ENCODE measurements at places on chromosomes 1 and 21.

GRCh38 chr1:218164930-218165700, 120.0 kb upstream of the RRP15 start:
- no peak for DNase-seq

DNA sequence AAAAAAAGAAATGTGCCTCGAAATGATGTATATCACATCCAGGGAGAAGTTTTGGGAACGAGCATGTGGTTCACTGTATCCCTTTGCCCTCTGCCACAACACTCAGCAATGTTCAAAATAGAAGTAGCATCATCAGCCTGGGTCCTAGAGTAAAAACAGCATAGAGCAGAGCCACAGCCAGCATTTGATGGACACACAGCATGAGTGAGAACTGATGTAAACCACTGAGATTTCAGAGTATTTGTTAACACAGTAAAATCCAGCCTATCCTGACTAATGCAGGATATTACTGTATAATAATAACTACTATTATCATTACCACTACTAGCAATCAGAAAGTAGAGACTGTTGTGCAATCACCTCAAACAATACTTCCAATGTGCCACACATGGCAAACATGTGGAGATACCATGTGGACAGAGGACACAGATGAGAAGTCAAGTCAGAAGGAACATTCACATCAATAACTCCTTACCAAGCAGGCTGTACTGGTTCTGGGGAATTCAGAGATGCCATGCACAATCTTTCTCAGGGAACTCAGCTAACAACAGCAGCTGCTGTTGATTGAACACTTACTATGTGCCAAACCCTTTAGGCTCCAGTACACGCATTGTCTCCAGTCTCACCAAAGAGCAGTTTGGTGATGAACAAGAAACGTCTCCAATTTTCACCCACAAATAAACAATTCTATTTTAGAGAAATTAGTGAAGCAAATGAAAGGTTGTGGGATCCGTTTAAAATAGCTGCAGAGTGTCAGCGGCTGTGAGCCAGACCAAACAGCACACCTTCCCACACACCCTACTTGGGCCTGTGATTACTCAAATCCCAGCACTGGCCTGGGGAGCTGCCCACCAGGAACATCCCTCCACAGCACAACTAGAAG, 16.6 kb upstream of the GFI1 start:
- DNase-seq = no peak

DNA sequence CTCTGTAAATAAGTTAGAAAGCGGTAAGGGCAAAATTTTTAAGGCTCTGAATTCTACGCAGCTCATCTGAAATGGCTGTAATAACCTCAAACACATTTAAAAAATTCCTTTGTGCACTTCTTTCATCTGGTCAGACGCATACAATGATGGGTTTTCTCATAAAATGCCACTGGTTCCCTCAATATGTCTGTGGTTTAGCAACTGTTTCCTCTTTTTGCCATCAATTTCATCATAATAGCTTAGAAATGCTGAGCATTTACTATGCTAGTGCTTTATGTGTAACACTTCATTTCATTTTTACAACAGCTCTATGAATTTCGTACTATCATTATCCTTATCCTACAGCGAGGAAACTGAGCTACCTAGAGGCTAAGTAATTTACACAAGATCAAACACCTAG, 35.3 kb upstream of the DMRTA2 start:
- DNase-seq = no peak

DNA sequence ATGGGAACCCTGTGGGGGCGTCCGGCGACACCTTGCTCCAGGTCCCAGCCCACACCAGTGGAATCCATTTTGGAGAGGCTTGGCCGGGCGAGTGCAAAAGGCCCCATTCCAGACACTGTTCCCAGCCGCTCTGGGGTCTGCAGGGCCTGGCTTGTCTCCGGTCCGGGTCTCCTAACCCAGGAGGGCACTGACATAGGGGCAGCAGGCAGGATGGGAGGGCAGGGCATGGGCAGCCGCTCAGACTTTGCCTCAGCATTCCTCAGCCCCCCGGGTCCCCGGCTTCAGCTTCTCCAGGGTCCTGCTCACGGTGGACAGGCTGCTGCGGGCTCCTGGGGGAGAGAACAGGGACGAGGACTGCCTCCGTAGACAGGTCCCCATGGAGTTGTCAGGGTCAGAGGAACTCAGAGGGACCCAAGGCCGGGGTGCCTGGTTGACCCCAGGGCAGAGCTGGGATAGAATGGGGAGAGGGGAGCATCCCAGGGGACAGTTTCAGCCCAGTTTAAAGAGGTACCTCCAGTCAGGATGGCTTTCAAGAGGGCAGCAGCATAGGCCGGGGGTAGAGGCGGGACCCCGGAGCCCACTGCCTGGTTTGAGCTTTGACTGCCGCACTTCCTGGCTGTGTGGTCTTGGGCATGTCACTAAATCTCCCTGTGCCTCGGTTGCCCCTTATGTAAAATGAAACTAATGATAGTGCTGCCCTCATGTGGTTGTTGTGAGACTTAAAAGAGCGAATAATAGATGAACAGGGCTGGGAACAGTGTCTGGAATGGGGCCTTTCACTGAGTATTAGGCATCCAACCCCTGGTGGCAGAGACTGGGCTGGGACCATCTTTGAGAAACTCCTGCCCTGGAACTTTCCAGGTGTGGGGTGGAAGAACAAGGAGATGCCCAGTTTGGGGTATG, 3.7 kb downstream of the KNCN start:
- DNase-seq = no peak

GRCh38 chr21:21200103-21200938, 202.1 kb downstream of the NCAM2 start:
- DNase-seq = no peak

GRCh38 chr1:8430476-8430875, 112.6 kb downstream of the SLC45A1 start:
- no peak for DNase-seq

DNA sequence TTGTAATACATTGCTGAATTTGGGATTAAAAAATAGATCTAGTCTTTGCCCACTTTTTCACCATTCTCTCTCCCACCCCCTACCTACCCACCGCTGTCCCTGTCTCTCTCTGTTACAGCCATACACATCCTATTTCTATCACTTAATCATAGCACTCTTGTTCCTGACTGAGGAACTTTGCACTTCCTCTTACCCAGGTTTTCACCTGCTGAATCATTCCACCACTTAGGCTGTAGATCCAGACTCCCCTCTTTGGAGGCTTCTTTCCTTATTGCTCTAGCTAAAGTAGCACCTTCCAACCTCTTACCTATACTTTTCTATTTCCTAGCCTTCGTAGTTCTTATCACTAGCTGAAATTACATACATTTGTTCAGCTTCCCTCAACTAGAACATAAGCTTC, 59.6 kb downstream of the ATP6V1G3 start:
- DNase-seq = no peak

DNA sequence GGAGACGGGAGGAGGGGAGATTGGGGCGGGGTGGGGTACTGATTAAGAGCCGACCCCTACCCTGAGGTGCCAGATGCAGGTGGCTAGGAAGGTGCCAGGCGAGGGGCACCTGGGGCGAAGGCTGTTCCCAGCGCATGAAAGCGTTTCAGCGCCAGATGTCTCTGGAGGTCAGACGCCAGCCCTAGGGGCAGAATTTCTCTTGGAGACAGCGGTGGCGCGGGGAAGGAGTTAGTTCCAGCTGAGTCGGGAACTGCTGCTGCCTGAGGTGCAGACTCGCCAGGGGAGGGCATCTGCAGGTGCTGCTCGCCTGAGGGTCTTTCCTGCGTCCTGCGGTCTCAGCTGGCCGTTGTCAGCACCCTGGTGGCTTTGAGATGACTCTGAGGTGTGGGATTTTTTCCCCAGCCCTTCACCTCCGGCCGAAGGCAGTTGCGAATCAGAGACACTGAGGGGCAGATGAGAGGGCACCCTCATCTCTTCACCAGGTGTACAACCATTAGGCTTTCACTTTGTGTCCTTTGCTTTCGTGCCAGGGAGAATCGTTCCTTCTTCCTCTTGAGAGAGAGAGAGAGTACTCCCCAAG, 539 bp downstream of the CGN start:
- DNase-seq = no peak

- no peak for DNase-seq
Observed at GRCh38 chr1:170030212-170030611, 44.3 kb downstream of the KIFAP3 start.

- no peak for DNase-seq
Observed at GRCh38 chr21:46081862-46082712, 15.8 kb upstream of the COL6A2 start.

DNA sequence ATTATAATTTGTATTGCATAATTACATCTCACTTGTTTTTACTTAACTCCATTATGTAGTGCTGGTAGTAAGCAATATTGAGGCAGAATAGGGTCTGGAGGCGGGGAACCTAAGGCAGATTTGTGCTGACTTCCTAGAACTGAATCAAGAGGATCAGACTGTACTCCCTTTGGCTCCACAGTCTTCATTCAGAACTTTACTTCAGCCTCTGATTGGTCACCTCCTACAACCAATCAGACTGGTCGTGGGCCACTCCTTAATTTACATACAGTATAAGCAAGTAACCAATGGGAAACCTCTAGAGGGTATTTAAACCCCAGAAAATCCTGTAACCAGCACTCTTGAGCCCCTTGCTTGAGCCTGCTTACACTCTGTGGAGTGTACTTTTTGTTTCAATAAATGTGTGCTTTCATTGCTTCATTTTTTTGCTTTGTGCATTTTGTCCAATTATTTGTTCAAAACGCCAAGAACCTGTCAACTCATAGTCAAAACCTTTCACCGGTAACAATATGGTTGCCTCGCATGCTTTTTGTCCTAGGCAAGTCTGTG, 31.6 kb downstream of the ZBTB8OS start:
- no peak for DNase-seq

- DNase-seq = no peak
Observed at GRCh38 chr1:59455206-59455605, 158.3 kb downstream of the FGGY start.

DNA sequence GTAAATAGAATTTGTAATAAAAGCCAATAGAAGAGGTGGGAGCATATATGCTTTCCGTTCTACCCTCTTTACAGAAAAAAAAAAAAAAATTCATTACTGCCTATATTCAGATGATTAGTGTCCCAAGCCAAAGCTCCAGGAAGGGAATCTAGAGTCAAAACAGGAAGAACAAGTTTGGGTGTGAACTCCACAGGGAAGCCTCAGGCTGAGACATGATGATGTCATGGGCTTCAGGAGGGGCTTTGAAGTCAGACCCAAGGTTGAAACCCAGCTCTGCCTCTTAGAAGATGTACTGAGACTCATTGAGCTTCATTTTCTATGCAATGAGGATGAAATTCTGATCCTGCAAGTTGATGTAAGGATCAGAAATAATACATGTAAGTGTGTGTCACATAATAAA, 250.0 kb upstream of the ADGRL2 start:
- DNase-seq = no peak

DNA sequence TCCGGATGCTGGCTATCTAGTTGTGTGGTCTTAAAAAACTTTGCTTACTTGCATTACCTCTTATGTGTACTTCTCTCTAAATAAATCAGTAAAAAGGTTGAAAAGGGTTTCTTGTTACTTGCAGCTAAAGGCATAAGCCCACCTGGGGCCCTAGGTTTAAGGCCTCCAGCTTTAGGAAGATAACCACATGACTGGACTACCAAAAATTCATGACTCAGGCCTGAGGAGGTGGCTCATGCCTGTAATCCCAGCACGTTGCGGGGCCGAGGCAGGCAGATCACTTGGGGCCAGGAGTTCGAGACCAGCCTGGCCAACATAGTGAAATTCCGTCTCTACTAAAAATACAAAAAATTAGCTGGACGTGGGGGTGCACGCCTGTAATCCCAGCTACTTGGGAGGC, 142.9 kb downstream of the APP start:
- no peak for DNase-seq
